Left lobe of liver (tissue), 2 donors: ENCODE measurements at places on chromosomes 13 and 19. TPM values are rescaled to one million over a fixed set of nuclear protein-coding genes. Genes with fewer than 3 reads are reported as not detected.

WDR62 gene
- total RNA-seq: 0.48 TPM

GRCh38 chr13:82766732-82767321, 1115.4 kb downstream of the SLITRK1 start:
- DNase-seq: no peak

ZSCAN4 gene
- total RNA-seq: not detected

GRCh38 chr13:84126671-84127171, 244.4 kb upstream of the SLITRK1 start:
- no peak for DNase-seq

DNA sequence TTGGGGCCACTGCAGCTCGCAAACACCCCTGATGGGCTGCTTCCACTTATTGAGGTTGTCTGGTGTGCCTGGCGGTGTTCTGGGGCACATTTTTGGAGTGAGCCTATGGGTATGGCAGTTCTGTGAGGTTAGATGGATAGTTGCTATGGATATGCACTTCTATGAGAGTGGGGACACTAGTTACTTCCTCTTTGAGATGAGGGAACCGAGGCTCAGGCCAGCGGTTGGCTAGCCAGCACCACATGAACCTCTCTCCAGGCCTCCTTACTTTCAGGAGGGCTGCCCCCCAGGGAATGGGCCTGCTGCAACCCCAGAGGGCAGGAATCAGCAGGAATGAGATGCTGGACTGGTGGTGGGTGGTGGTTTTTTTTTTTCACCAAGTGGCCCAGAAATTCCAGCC, 13.5 kb upstream of the PRR19 start:
- no peak for DNase-seq

- DNase-seq: no peak
Observed at GRCh38 chr13:96065849-96066248, 12.6 kb upstream of the UGGT2 start.

CLEC17A gene
- not detected for total RNA-seq

CILP2 gene
- total RNA-seq: 0.10 TPM

- no peak for DNase-seq
Observed at GRCh38 chr19:43747557-43748204, 7.1 kb downstream of the SMG9 start.
